ENCODE measurements at places on chromosomes 5 and 9. TPM values are rescaled to one million over a fixed set of nuclear protein-coding genes. Genes with fewer than 3 reads are reported as not detected.

DNA sequence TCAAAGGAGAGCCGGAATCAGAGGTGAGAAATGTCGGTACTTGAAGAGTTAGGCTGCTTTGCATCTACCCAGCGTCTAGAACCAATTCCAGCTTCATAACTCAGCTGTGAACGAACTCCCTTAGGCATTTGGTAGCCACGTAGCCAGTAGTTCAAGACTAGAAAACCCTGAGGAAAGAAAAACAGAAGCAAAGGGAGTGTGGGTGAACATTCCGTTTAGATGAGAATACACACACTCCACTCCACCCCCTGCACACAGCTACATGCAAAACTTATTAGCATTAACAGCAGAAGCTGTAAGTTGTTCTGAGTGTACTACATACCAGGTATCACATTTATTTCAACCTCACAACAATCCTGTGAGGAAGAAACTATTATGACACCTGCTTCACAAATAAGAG lies 78.3 kb downstream of the SMIM23 start:
- DNase-seq: no peak

GRCh38 chr5:137613554-137614265 lies 114.6 kb upstream of the SPOCK1 start:
- no peak for DNase-seq

DNA sequence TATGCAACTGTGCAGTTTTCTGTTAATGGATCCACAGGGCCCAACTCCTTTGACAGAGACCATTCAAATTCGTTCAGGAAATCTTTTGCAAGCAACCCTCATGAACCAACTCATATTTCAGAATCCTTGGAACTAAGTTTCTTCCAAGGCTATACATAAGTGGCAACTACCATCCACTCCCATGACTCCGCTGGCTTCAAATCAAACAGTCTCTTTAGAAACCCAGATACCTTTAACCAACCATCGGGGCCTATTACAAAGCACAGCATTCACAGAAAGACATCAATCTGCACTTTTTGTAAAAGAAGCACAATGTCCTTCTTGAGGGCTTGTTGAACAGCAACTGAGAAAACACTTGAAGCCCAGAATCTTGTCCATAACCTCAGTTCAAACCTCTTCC lies 526.9 kb downstream of the DTWD2 start:
- DNase-seq: no peak

GRCh38 chr9:73824671-73825070 lies 672.5 kb upstream of the RORB start:
- no peak for DNase-seq

GRCh38 chr5:132495667-132496190 lies 5.2 kb upstream of the IRF1 start:
- peak; percentile 77 for DNase-seq

DNA sequence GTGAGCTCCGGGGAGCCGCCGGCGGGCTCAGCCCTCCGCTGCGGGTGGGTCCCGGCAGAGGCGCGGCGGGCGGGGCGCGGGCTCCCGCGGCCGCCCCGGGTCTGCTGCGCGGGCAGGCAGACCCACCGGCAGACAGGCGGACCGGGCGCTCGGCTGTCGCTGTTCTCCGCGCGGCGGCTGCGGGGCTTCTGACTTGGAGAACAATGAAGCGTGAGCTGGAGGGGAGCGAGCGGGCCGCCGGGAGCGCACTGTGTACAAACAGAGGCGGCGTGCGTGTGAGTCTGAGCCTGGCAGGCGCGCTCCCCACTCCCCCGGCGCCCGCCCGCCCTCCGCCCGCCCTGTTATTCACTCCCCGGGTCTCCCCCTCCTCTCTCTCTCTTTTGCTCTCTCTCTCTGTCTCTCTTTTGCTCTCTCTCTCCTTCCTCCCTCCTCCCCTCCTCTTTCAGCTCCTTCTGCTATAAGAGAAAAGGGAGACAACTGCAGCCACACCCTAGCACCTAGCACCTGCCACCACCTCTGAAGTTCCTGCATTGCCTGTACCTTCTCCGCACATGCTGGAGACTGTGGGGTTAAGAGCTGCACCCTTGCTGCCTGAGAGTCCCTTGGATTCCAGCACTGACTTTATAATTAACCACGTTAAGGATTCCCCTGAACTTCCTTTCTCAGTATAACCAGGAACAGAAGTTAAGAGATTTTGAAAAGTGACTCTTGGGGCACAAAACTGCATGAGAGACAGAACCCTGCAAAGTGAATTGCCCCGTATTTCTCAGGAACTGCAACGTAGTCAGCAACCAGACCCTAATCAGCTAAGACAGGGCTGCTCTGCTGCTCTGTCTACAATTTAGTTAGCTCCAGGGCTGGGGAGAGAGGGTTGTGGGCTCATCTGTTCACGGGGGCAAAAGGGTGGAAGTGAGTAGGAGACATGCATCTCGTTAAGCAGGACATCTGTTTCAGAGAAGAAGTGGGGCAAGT lies at the start of gene EDIL3:
EDIL3 (minus strand) TSS at position 277 of the 972 bp plus-strand sequence. CDS start 506 bp downstream, outside the sequence.
- no peak for DNase-seq

Gene FCN2
- total RNA-seq: not detected
